Inflammatory macrophage treated with lipopolysaccharide for 1 hour (primary cell): ENCODE measurements at places on chromosomes 1 and 21.

GRCh38 chr1:108646648-108647269 lies 14.1 kb downstream of the HENMT1 start:
- peak; percentile 85 for DNase-seq

DNA sequence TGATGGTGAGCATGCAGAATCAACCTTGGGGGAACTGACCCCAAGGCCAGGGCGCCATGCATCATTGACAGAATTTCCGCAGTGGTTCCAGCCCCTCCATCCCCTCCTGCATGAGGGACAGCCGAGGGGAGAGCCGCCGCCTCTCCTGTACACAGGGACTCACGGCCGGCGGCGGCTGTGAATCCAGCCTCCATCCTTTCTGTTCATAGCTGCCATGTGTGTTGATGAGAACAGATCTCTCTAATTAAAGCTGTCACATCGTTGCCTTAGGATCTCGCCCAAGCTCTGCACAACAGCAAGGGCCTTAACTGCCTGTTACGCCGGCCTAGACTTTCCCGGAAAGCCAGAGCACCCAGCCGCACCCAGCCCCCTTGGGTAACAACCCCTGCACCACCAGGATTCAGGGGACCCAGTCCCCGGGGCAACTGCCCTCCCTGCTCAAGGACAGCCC lies 151.6 kb downstream of the NPHP4 start:
- no peak for DNase-seq

DNA sequence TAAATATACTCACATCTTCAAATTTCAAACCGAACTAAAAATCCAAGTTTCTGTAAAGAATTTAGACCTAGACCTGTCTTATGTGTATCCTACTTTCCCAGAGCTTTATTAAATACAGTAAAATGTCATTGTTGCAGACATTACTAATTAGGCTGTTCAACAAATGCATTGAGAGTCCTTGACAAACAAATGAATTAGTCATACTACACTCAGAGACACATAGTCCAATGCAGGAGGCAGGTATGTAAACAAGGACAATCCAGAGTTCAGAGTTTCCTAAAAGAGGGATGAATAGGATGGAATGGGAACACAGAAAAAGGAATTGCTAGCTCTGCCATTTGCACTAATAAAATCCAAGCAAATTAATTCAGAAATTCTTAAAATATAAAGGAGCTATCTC lies 1.6 kb upstream of the EGLN1 start:
- DNase-seq: no peak

DNA sequence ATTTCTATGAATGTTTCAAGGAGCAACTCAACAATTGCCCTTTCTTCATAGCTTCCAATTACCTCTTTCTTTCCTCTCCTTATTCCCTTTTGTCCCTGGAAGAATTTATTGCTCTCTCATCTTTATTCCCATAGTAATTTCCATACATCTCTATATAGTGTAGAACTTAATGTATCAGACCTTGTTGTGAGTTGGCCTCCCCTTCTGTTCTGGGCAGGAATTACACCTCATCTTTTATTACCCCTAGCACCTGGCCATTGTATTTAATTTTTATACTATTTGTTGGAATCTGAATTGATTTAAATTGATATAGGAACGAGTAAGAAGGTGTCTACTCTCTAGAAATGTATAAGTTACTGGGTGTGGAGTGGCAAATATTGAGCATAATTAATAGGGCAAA lies 114.5 kb downstream of the CACHD1 start:
- DNase-seq: no peak
